ENCODE measurements at places on chromosomes 1 and 21. TPM values are rescaled to one million over a fixed set of nuclear protein-coding genes. Genes with fewer than 3 reads are reported as not detected.

DNA sequence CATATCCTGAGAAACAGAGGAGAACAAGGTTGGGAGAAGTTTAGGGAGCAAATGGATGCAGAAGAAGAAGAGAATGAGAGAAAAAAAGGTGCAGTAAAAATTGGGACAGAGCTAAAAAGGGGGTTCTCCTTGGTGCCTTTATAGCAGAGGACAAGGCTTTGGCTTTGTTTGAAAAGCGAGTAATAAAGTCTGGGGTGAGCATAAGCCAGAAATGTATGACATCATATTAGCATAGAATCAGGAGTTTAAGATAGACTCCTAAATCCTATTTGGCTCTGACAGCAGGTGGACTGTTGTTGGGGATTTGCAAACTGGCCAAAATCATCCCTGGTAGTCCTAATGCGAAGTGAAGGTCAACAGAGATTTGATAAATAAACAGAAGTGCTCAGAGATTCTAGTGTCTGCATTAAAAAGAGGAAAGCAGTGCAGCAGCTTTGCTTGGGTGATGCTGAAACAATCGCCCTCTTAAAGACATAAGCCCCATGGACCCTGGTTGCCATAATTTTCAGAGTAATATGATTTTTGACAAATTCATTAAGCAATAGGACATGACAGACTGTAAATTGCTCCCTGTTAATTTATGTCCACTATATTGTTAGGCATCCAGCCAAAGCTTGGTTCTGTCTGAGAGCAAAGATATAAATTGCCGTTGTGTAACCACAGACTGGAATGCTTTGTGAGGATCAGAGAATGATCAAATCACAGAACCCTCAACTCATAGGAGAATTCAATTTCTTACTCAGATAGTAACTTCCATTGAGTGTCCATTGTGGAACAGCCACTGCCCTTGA lies 385.0 kb upstream of the NFIA start:
- DNase-seq = no peak

GRCh38 chr1:36160949-36161485 lies 5.1 kb downstream of the MAP7D1 start:
- peak; percentile 91 for DNase-seq

DNA sequence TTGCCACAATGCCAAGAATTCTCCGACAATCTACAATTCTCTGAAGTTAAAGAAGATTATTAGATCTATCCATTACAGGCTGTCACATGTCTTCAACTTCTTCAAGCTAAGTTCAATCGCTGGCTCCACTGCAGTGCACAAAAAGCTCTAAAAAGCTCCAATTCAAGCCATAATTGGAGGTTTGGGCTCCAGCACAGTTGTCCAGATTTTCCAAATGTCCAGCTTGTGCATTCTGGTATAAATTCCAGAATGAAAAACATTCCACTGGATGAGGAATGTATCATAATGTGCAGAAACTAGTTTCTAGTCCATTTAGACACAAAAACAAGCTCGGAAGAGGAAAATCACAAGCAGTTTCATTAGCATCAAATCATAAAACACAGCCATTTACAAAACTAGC lies 138.6 kb downstream of the NRIP1 start:
- no peak for DNase-seq

- DNase-seq = no peak
Observed at GRCh38 chr1:7972285-7972684, 10.8 kb downstream of the PARK7 start.

The KRTAP11-1 gene
- total RNA-seq = not detected

- DNase-seq = peak; percentile 43
Observed at GRCh38 chr1:110309139-110309538, 30.0 kb upstream of the RBM15 start.

DNA sequence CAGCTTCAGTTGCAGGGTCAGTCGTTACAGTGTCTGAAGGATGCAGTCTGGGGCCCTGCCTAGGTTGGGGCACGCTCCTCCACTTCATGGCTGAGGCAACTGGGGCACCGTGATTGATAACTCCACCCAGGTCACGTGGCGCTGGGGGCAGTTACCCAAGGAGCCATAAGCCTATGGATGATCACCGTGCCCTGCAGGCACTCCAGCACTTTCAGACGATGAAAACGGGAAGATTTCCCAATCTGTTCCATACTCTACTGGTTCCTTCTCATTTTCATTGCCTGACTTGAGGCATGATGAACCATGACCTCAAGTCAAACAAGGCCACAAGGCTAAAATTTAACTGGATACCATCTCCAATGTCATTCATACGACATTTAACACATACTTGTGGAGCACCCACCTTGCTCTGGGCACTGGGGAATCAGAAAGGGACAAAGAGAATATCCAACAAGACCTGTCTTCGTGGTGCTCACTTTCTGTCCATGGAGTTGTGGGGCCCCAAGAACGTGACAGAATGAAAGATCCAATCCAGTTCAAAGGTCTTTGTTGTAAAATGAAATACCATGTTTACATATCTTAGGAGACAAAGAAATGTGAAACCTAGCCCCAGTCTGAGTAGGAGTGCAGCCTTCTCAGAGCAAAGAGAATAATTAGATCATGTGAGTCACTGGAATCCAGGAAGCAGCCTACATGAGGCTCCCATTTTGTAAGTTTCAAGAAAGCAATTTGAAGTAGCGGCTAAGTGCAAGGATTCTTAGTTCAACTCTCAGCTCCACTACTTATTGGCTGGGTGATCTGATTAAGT lies 39.4 kb upstream of the SPOCD1 start:
- DNase-seq = peak; percentile 42

- DNase-seq = no peak
Observed at GRCh38 chr1:205301842-205302588, 19.5 kb downstream of the NUAK2 start.

GRCh38 chr1:20875198-20875973 lies 88.3 kb upstream of the HP1BP3 start:
- no peak for DNase-seq

GRCh38 chr1:97827887-97828286 lies 92.9 kb downstream of the DPYD start:
- no peak for DNase-seq

DNA sequence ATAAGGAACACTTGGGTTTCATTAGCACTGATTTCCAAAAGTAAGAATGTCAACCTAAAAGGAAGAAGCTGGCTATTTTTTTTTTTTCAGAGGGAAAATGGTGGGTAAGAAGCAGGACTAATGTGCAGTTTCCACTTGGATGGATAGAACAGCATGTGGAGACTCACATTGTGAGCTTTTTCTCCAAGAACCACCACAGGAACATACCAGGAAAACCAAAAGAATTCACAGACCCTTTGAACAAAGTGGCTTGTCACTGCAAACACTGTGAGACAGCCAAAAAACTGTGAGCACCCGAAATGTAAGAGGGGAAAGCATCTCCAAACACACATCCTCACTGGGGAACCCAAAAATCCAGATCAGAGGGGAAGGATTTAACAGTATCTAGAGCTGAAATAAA lies 15.7 kb upstream of the MX1 start:
- DNase-seq = no peak

DNA sequence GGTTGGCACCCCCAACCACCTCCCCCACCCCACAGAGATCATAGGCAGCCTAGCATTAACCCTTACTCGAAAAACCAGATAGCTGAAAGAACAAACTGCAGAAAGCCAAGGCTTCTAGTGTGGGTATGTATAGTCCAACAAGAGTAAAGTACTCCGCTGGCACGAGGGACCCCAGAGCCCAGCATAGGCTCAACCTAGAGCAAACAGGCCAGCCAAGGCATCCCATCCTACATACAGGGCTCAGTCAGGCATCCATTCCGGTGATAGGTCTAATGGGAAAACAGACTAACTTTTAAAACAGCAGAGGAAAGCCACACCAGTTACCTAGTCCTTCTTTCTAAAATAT lies 17.8 kb downstream of the DIPK1A start:
- DNase-seq = no peak

The DMBX1 gene
- total RNA-seq = not detected

- DNase-seq = no peak
Observed at GRCh38 chr1:89576013-89576412, 51.4 kb downstream of the LRRC8B start.

DNA sequence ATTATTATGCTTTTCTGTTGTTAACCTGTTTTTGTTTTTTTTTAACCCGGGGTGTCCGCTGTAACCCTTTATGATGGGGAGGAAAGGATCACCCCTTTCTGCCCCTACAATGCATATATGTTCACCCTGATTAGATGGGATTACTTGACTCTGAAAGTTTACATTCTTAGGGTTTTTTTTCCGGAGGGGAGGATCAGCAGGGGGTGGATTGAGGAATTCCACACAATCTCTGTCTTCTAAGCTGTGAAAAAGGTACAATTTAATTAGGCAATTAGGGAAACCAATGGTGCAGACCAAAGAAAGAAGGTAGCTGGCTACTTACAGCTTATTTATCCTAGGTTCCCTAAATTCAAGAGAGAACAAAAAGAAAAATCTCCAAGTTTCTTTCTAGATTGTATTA lies 58.3 kb downstream of the EDEM3 start:
- DNase-seq = no peak

The CHRNB2 gene
- 0.88 TPM for total RNA-seq

DNA sequence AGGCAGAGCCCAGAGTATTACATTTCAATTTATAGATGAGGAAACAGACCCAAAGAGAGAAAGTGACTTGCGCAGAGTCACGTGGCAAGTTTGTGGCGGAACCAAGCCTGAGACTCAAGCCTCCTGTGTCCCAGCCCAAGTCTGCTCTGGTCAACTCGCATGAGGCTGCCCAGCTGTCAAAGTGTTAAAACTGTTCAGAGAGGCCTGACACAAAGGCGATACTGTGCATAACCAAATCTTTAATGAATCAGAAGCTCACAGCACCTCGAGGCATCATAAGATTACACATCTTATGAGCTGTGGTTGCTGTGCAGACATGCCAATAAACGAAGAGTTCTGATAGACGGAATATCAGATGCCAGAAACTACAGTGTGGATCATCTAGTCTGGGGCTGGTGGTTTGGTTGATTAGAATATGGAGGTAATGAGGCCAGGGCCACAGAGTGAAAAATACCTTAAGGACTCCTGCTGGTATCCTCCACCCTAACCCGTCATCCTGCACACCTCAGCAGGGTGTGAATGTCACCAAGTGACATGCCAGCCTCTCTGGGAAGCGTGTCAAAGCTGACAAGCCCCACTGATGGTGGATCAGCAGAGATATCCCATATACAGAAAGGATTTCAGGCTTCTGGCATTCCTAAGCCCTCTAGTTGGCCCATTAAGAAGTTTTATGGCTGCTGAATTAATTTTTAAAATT lies 42.2 kb downstream of the TNNT2 start:
- DNase-seq = no peak

The UBE2U gene
- not detected for total RNA-seq

GRCh38 chr1:165772739-165773138 lies 4.1 kb upstream of the TMCO1 start:
- DNase-seq = no peak

The CAMK1G gene
- total RNA-seq = not detected

DNA sequence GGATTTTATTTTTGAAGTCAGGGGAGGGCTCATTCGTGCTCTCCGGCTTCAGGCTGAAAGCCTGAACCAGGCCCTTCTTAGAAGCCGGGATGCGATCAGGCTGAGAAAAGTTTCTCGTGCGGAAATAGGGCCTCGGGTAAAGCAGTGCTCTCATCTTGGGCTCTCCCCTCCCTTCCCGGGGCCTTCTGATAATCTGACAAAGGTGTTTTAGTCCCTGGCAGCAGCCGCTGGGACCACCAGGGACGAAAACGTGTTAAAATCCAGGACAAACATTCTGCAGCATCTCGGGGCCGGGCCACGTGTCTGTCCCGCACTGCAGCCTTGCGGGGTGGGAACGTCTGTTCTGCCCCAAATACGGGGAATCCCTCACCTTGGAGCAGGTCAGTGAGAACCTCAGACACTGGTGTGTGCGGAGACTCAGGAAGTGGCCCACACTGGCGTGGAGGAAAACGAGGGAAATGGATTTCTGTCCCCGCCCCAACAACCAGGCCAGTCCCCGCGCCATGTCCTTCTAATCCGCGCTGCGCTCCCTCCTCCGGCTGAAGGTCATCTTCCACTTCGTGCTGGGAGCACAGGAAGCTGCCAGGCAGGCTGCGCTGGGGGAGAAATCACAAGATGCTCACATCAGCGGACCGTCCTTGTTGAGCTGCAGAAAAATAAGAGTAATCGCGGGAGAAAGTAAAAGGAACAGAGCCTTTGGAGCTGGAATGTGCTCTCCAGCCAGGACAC lies 16.6 kb upstream of the AJAP1 start:
- no peak for DNase-seq

The PLPPR4 gene
- not detected for total RNA-seq

The DMRTA2 gene
- not detected for total RNA-seq

DNA sequence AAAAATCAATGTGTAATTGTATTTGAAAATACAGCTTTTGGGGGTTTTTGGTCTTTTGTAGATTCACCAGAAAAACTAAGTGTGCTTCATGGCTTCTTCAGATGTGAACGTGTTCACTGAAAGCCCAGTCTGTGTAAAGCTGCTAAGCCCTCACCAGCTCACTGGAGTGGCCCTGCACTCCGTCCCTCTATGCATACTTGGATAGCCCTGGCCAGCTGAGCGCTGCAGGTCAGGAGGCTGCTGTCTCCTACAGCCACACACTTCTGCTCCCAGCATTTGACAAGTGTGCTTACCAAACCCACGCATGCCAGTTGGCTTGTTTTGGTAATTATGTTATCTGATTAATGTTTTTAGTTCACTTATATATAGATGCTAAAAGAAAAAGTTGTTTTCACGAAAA lies 163.5 kb downstream of the TLR5 start:
- no peak for DNase-seq

DNA sequence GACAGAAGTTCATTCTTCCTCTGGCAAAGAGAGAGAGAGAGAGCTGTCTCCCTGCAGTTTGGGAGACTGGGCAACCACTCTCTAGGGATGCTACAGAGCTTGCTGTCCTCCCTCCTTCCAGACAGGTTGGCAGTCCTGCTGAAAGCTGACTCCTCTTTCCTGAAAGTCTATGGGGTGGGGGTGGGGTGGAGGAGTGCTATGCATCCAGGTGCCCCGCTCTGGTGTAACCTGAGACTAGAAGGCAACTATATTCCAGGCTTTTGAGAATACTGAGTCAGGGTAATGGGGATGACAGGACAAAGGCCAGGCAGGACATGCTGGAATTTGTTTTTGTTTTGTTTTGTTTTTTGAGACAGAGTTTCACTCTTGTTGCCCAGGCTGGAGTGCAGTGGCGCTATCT lies 55.4 kb downstream of the OPTC start:
- no peak for DNase-seq

DNA sequence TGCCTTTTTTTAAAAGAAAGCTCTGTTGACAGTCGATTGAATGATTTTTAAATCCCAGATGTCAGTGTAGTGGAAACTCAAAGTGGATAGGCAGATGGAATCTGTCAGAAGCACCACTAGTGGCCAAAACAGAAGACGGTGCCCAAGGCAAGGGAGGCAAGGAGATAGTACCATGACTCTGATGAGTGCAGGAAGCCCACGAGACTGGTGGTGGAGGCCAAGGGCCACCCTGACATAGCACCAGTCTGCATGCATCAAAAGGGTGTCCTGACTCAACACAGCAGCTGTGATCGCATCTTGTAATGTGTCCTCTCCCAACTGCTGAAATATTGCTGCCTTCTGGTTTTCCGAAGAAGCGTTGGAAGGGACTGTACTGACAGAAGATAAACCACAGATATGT lies 124.1 kb upstream of the PAPPA2 start:
- DNase-seq = no peak

The FAM72B gene
- total RNA-seq = 13.8 TPM

All from HT1080 (cell line).